Activated CD4-positive, CD25-positive, alpha-beta regulatory T cell (primary cell): ENCODE measurements at places on chromosomes 6 and 20.

DNA sequence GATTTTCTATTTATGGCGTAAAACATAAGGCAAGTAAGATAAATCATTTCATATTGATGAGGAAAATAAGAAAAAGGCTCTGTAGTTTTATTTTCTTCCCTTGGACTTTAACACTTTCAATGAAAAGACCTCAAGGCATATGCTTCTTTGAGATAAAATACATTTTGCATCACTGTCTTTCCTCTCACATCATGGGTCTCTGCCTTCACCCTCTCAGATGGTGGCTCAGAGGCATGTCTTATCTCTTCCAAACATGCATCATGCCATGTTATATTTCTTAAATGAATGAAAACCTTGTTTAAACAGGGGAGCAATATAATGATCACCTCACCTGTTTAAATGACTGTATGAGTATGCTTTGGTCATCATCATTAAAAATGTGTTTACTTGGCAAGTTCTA lies 59.3 kb downstream of the PRL start:
- DNase-seq, result no peak

- no peak for DNase-seq
Measured at GRCh38 chr20:37328149-37328945, 17.6 kb upstream of the SRC start.

DNA sequence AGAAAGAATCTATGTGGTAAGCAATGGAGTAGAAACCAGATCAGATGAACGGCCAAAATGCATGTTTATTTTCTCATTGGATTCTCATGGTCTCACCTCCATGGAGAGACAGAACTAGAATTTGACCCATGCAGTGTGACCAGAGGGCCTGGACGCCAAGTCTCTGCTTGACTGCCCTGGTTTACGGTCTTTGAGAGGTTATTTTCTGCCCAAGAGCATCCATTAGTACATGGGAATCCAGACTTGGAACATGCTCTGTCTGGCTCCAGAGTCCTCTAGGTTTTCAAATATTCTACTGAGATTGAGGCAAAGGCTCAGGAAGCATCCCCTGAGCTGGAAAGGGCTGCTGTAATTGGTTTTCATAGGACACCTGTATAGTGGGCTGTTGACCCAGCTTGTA lies 45.5 kb upstream of the UST start:
- DNase-seq, result no peak

DNA sequence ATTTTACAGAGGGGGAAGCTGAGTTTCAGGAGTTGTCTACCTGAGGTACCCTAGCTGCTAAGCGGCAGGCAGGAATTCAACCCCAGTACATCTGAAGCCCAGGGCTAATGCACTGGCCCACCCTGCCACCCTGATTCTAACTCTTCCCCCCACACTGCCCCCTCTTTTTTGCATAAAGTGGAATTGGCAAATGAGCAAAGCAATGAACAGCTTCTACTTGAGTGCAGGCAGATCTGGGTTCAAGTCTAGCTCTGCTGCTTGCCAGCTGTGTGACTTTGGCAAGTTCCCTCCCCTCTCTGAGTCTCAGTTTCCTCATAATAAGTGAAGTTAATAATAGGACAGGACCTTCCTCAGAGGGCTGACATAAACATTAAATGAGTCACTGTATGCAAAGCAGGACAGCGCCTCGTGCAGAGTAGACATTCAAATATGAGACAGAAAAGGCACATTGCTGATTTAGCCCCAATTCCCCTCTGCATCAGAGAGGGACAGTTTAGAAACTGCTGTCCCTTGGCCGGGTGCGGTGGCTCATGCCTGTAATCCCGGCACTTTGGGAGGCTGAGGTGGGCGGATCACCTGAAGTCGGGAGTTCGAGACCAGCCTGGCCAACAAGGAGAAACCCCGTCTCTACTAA lies 4.7 kb downstream of the ADA start:
- no peak for DNase-seq

- DNase-seq, result no peak
Measured at GRCh38 chr20:17024513-17025119, 202.2 kb upstream of the PCSK2 start.

DNA sequence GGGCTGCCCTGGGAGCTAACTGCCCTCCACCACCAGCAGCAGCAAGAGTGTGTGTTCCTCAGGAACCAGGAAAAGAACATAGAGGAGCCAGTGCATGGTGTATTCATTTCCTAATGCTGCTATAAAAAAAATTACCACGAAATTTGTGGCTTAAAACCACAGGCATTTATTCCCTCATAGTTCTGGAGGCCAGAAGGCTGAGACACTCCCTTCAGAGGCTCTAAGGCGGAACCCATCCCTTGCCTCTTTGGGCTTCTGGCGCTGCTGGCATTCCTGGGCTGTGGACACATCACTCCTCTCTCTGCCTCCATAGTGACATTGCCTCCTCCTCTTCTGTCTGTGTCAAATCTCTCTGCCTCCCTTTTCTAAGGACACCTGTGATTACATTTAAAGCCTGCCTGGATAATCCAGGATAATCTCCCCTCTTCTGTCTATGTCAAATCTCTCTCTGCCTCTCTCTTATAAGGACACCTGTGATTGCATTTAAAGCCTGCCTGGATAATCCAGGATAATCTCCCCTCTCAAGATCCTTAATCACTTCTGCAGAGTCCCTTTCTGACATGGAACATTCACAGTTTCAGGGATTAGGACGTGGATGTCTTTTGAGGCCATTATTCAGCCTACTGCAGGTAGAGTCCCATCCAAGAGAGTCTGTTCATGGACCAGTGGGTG lies 54.7 kb downstream of the NDUFAF5 start:
- DNase-seq, result no peak

DNA sequence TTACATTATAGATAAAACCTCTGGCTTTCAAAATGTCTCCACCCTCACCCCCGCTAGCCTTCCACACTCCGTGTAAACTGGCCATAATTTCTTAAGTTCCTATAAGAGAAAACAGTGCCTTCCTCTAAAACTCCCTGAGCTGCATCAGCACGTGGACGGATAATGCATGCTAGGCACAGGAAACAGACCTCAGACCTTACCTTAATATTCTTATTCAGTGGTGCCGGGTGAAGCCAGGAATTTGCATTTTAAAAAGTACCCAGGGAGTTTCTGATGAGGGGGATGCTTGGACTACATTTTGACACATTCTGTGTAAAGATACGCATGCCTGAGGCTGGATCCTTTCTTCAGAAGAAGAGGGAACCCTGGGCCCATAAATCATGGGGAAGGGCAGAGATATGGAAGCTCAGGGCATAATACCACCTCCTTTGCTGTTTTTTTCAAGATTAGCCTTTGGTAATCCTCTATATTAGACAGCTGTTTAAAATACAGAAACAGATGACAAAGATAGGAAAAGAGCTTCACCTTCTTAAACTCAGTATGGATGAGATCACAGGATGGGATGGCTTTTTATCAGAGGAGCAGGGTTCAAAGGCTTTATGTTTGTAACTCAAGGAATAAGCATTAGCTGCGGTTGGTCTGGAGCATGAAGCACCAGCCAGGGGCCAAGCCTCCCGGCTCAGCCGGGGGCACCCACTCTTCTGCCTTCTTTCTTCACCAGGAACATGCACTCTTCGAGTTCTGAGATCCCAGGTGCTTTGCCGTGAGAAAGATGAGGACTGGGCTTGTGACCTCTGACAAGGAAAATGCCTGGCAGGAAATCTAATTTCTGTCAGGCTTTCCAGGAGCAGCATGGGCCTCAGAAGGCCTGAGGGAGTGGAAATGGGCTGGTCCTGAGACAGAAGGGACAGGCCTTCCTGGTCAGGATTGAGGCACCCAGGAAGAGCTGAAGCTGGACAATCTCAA lies 218.1 kb upstream of the SOX4 start:
- no peak for DNase-seq

DNA sequence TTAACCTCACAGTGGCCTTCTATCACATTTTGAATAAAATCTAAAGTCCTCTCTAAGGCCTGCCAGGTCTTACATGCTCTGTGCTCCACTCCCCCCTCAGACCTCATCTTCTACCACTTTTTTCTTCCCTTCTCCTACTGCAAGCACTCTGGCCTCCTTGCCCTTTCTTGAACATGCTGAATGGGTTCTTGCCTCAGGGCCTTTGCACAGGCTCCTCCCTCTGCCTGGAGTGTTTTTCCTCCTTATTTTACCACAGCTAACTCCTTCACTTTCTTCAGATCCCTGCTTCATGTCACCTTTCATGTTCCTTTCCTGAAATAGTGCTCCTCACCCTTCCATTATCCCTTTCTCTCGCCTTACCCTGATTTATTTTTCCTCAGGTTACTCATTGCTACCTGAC lies 97.9 kb upstream of the FOXP4 start:
- DNase-seq, result no peak

- DNase-seq, result no peak
Measured at GRCh38 chr6:75528423-75528822, 34.8 kb upstream of the FILIP1 start.

- DNase-seq, result no peak
Measured at GRCh38 chr6:159762681-159763293, 942 bp downstream of the ACAT2 start.

- DNase-seq, result no peak
Measured at GRCh38 chr6:16625291-16626265, 135.7 kb downstream of the ATXN1 start.

- no peak for DNase-seq
Measured at GRCh38 chr20:33866398-33867100, 55.4 kb downstream of the CHMP4B start.

DNA sequence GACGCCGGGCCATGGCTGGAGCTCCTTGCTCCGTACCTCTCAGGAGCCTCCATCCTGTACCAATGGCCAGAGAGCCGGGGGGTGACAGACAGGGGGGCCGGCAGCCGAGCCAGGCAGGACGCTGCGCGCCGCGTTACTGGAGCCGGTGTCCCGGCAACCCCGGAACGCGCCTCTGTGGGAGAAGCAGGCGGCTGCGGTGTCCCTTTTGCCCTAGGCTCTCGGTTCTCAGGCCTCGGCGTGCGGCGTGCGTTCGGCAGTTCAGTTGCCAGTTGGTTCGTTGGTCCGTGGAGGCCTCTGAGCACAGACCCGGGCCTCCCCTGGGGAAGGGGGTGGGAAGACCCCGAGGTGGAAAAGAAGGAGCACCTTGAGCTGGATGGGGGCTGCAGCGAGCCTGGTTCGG lies at the start of gene SPATS1:
TSS of gene SPATS1 (plus strand) at position 162 of the 400 bp plus-strand sequence. CDS start 446 bp downstream, outside the sequence.
- no peak for DNase-seq

- no peak for DNase-seq
Measured at GRCh38 chr6:93389192-93389591, 30.2 kb downstream of the EPHA7 start.

- DNase-seq, result no peak
Measured at GRCh38 chr6:40735121-40735520, 148.0 kb upstream of the LRFN2 start.

- DNase-seq, result no peak
Measured at GRCh38 chr6:73610444-73611275, 43.1 kb downstream of the SLC17A5 start.

DNA sequence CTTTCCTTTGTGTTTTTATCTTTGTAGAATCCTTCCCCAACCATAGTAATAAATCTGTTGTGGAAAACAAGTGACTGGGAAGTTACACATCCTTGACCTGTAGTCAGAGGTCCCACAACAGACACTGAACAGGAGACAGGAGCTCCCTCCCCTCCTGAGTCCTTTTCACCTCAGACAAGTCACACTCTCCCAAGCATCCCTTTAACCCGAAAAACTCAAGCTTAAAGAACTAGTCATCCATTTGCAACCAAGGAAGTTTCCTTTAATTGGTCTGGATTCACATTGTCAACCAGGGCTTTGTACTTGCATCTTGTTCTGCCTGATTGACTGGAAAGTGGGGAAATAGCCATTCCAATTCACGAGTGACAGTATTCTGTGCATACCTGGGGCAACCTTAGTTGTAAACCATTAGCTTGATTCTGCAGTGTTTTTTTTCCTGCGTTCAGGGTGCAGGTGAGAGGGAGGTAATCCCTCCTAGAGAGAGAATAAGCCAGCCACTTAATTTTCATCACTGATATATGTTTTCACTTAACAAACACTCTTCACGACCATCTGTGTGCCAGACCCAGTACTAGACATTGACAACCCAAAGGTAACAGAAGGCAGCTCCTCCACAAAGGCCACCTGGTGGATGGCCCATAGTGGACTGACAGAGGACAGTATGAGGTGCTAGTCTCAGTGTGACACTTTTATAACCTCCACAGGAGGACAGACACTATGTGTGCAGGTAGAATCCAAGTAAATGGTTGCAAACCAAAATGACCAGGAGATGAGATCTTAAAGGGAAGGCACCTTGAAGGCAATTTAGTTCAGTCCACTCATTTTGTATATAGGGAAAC lies 112.4 kb downstream of the SLX4IP start:
- DNase-seq, result no peak

DNA sequence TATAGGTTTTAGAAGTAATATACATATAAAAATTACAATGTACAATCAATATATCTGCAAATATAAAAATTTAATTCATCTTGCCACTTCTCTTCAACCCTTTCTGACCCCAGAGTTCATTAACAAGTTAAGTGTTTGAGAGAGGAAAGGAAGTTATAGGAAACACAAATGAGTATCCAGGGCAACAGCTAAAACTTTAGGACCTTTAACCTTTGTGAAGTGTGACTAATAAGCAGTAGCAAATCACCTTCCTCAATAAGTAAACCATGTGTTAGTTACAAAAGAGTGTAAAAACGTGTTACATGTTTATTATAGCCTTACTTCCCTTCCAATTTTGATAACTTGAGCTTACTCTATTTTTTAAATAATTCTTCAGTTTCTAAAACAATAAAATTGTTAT lies 73.4 kb upstream of the SIM1 start:
- no peak for DNase-seq

DNA sequence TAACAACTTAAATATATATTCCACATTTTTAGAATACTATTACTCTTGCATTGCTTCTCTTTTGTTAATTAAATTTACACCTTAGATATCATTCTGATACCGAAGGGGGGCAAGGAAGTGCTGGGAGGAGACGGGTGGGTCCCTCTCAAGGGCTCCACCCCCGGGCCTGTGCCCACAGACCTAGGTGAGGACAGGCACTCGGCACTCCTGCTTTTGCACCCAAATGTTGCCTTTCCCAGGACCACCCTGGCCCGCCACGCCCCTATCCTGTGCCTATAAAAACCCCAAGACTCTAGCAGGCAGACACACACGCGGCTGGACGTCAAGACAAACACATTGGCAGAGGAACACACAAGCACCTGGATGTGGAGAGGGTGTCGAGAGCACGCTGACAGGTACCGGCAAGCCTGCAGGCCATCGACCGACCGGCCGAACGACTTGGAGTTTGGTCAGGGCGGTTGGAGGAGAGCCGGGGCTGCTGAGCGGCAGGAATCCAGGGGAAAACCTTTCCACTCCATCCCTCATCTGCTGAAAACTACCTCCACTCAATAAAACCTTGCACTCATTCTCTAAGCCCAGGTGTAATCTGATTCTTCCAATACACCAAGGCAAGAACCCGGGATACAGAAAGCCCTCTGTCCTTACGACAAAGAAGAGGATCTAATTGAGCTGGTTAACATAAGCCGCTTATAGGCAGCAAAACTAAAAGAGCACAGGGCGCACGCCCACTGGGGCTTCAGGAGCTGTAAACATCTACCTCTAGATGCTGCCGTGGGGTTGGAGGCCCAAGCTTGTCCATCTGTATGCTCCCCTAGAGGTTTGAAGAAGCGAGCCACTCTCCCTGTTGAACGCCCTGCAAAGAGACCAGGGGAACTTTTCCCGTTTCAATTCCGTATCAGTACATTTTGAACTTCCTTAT lies 197.4 kb upstream of the PRSS16 start:
- no peak for DNase-seq

- no peak for DNase-seq
Measured at GRCh38 chr6:156851454-156851921, 74.3 kb downstream of the ARID1B start.

- no peak for DNase-seq
Measured at GRCh38 chr6:149266659-149267058, 50.9 kb upstream of the TAB2 start.

- no peak for DNase-seq
Measured at GRCh38 chr6:157139054-157139708, 184.1 kb downstream of the TMEM242 start.
